ENCODE measurements at places on chromosomes 4 and X.

GRCh38 chr4:138675685-138676084 is 339.9 kb upstream of the NOCT start:
- no peak for DNase-seq

GRCh38 chr4:98522636-98523395 is 135.6 kb downstream of the TSPAN5 start:
- peak; percentile 95 for DNase-seq

GRCh38 chr4:54001668-54002365 is 62.6 kb downstream of the CHIC2 start:
- no peak for DNase-seq

- DNase-seq = peak; percentile 66
Observed at GRCh38 chr4:119526786-119527550, 101.6 kb downstream of the PDE5A start.

- DNase-seq = no peak
Observed at GRCh38 chr4:175997291-175997690, 68.3 kb upstream of the WDR17 start.

- no peak for DNase-seq
Observed at GRCh38 chrX:335758-336155, 17.2 kb upstream of the GTPBP6 start.

- no peak for DNase-seq
Observed at GRCh38 chrX:67725471-67725870, 181.7 kb downstream of the AR start.

GRCh38 chr4:62474802-62475201 is 1274.7 kb downstream of the ADGRL3 start:
- no peak for DNase-seq

DNA sequence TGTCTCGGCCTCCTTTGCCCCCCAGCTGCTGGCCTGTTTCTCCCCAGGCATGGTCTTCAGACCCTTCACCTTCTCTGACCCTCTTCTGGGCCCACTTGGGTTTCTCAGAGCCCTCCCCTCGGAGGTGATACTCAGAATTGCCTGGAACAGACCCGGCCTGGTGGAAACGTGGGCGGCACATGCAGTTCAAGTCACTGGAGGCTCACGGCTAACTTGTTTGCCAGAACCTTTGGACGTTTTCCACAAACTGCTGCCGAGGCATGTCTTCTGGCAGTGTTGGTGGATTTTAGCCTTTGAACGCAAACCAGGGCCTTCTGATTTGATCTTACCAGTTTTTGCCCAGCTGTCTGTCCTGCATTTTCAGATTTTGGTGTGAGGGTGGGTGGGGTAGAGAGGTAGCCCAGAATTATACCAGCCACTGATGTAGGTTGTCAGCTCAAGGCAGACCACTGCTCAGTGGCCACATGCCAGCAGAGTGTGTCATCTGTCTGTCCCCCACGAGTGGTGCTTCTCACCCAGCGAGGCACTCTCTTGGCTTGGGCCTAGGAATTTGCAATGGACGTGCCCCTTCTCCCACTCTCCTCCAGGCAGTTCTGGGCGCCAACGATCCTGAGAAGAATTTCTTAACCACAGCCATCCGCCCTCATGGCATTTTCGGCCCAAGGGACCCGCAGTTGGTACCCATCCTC is 32.5 kb upstream of the ZNF185 start:
- no peak for DNase-seq

GRCh38 chr4:140344101-140344500 is 29.3 kb upstream of the SCOC start:
- DNase-seq = no peak

GRCh38 chr4:85180533-85180932 is 214.0 kb upstream of the WDFY3 start:
- DNase-seq = no peak

DNA sequence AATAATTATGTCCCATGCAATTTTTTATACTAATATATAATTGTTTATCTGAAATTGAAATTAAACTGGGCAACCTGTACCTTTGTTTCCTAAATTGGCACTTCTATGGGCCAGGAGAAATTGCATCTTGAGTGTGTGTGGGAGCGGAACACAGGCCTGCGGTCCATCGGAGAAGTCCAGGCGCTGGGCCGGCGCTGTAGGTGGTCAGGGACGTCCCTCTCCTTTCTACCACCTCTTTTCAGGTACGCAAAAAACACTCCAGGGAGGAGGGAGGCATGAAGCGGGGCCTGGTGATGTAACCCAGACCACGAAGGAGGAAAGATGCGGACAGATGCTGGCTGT is 717 bp downstream of the MGAT4D start:
- DNase-seq = no peak

GRCh38 chr4:181968371-181968770 is 274.8 kb upstream of the TENM3 start:
- DNase-seq = peak; percentile 87

GRCh38 chr4:95181243-95181995 is 367.4 kb downstream of the UNC5C start:
- DNase-seq = no peak

DNA sequence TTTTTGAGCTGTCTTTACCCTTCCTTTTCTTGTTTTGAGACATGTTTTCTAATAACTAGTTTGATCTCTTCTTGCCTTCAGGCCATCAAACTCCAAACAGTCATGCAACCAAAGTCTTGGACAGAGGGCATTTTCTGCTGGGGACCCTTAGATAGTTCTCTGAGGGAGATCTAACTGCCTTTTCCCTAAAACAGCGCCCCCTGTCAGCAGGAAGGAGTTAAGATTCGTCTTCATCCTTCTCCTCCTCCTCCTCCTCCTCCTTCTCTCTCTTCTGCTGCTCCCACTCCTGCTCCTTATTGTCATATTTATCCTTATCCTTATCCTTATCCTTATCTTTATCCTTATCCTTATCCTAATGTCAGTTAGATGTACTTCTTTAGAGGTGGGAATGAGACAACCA is 417.2 kb downstream of the TRAM1L1 start:
- DNase-seq = no peak

DNA sequence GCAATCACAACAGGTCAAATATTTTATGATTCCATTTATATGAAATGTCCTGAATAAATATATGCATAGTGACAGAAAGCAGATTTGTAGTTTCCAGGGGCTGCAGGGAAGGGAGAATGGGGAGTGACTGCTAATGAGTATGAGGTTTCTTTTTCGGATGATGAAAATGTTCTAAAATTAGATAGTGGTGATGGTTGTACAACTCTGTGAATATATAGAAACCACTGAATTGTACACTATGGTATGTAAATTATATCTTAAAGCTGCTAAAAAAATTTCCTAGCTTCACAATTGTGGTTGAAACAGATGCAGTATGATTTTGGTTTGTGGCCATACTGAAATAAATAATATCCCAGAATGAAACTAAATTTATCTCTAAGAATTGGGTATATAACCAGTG is 12.9 kb upstream of the IL2 start:
- DNase-seq = no peak

DNA sequence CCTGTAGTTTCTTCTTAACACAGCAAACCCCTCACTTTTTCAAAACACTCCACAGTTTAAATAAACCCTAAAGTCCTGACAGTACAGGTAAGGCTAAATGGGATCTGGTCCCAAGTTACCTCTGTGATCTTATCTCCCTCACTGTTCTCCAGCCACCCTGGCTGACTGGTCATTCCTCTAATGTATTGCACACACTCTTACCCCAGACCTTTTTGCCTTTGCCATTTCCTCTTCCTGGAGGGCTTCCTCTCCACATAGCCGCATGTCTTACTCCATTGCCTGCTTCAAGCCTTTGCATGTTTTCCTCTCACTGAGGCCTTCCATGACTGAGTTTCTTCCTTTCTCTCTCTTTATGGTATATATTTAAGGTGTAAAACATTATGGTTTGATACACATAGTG is 19.5 kb upstream of the ANXA3 start:
- no peak for DNase-seq
